ENCODE measurements at places on chromosomes 4 and X.

DNA sequence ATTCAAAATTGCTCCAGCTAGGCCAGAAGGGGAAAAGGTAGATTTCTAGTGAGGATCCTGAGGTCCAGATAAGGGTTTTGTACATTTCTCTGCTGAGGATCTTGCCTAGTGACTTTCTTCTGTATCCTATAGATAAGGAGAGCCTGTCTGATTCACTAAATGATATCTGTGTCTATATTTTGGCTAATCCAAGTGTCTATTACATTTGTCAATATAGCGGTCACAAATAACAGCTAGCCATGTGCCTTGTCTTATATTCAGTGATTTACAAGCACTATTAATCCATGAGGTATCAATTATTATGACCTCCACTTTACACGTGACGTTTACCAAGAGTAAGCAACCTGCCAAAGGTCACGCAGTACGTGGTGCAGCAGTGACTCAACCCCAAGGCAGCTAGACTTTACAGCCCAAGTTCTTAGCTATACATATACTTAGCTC, 41.6 kb downstream of the TMEM165 start:
- no peak for DNase-seq

GRCh38 chrX:57232658-57233360, 53.7 kb upstream of the FAAH2 start:
- no peak for DNase-seq

- DNase-seq: peak; percentile 33
Measured at GRCh38 chr4:125728568-125728967, 413.8 kb downstream of the FAT4 start.

DNA sequence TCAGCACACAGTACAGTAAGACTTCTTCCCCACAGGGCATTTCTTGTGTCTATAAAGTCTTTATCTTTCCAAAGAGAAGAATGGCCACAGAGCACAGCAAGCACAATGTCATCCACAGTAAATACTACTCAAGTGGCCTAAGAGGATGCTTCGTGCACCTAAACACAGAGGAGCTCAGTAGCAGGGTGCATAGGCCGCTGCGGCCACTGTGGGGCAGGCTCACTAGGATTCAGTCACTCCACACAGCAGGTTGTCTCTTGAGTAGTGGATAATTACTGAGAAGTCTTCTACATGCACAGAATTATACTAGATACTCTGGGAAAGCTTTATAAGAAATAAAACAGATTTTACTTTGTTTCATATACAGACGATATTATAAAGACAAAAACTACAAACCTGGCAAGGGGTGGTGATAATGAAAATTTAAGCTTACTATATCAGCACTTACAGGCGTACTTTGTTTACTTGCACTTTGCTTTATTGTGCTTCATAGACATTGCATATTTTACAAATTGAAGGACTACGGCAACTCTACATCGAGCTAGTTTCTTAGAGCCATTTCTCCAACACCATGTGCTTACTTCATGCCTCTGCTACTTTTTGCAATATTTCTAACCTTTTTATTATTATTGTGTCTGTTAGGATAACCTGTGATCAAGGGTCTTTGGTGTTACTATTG, 78.5 kb downstream of the PRDM5 start:
- peak; percentile 53 for DNase-seq

DNA sequence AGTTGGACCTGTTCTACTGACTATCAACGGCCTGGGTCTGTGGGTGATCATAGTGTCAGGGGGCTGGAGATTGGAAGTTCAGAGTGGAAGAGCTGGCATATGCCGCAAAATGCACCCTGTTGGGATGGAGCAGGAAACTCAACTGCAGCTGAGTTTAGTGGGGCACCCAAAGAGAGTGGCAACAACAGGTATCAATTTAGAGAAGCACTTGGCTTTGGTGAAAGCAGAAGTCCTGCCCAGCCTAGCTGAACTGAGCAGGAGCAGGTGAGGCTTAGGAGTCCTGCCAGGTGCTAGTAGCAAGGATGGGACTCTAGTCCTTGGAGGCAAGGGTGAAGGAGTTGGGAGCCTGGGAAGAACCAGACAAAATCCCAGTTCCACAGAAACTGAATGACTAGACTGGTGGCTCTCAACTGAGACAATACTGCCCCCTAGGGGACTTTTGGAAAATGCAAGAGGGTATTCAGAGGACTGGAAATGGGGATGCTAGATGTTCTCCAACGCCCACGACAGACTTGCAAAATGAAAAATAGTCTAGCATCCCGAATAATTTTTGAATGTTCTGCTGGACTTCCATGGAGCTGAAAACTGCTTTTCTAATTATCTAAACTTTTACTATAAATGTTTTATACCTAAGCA, 49.4 kb downstream of the RTL9 start:
- DNase-seq: peak; percentile 32

DNA sequence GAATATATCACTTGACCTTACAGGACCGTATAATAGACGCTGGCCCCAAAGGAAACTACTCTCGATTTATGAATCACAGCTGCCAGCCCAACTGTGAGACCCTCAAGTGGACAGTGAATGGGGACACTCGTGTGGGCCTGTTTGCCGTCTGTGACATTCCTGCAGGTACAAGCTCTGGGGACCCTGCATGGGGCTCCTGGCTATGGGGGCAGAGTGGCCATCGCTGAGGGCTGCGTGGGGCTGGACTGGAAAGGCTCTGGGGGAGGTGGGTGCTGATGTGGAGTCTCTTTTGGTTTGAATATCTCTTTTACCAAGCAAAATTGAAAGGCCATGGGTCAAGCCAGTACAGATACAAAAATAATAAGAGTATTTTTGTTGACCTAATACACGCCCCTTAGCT, 33.9 kb downstream of the NELFA start:
- no peak for DNase-seq

DNA sequence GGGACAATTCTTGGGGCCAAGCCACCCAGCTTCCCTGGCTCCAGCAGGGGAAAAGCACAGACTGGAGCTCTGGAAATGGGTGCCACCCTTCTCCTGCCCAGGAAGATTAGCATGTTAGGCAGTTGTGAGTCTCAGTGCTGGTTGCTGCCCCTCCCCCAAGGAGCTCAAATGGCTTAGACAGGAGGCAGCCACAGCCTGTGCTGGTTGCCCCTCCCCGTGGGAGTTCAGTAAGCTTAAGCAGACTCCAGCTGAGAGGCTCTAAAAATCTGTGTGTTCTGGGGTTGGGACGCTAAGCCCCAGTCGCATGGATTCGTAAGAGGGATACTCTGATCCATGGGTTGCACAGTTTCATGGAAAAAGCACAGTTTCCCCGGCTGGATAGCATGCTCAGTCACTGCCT, 92.7 kb upstream of the NDST3 start:
- DNase-seq: peak; percentile 24

- no peak for DNase-seq
Measured at GRCh38 chrX:110877326-110877725, 81.7 kb upstream of the CHRDL1 start.

GRCh38 chr4:61086979-61087378, 113.1 kb upstream of the ADGRL3 start:
- no peak for DNase-seq

DNA sequence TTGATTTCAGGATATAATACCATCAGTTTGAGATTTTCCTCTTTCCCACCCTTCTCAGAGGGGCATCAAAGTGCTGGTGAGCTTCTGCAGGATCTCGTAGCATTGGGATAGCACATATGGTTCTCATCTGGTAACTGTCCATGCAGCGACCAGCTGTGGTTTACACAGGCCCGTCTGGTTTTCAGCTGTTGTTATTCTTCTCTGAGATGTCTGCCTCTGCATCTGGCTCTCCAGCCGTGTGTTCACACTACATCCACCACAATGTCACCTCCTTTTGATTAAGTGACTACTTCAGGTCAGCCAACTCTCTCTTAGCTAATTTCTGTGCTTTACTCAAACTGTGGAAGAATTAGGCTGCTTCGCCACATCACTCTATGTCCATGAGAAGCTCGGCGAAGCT, 676.7 kb upstream of the TENM3 start:
- DNase-seq: no peak

- DNase-seq: no peak
Measured at GRCh38 chr4:139635966-139636365, 29.7 kb upstream of the MGST2 start.

- DNase-seq: peak; percentile 48
Measured at GRCh38 chrX:138756234-138756633, 44.7 kb upstream of the FGF13 start.

DNA sequence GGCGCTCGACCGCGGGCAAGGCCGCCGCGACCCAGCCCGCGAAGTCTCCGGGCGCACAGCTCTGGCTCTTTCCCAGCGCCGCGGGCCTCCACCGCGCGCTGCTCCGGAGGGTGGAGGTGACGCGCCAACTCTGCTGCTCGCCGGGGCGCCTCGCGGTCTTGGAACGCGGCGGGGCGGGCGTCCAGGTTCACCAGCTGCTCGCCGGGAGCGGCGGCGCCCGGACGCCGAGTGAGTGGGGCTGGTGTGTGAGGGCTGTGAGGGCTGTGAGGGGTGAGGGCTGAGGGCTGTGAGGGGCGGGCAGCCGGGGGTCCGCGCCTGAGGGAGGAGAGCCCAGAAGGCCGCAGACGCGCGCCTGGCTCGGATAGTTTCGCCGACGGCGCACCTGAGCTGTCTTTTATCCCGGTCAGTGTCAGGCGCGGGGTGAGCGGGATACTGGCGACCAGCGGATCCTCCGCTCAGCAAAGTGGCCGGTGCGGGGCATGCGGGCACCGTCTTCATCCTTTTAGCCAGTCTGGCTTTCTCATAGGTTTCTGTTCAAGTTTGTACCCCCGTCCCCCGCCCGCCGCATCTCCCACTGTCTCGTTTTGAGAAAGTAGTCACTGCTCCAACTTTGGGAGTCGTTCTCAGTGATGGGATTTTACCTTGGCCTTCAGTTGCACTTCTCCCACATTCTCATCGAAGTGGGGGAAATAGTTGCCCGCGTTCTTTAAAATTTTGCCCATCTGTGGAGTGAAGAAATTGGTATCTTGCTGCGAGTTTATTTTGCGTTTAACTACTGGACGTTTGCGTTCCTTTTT, 586 bp downstream of the HERC5 start:
- DNase-seq: peak; percentile 70

All from iPS-NIHi11 (cell line).